Stimulated activated CD4-positive, alpha-beta T cell treated with anti-CD3 and anti-CD28 coated beads, Interleukin-1b, Interleukin-23, amount 100 ng/mL, for 4 hours (primary cell): ENCODE measurements at places on chromosomes 6 and 20.

GRCh38 chr6:53011979-53012378, 16.9 kb upstream of the GSTA4 start:
- no peak for DNase-seq

DNA sequence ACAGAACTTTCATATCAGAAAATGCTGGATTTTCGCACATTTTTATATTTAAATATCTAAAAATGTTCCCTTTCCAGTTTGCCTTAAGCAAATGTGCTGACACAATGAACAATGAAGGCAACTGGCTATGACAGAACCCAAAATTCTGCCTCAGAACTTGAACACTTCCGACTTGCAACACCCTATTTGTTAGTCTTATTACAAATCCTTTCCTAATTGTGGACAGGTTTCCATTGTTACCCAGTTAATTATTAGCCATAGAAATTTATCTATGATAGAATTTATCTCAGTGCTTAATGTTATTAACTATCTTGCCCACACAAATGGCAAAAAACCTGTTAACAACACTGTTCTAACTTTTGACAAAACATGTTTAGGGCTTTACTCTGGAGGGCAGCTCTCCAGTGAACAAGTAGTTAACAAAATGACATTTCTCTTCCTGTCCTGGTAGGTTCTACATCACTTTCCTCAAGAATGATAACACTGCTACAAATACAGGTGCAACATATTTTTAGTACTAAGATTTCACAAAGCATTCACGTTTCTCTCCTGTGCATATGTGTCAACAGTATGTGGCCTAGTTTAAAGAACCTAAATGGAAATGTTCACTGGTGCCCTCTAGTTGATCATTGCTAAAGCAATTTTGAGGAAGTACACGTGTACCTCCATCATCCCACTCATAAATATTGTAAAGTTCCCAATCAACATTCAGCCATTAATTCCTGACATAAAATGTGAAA, 58.4 kb downstream of the HIVEP2 start:
- no peak for DNase-seq

- DNase-seq, result no peak
Observed at GRCh38 chr6:20541382-20541781, 7.1 kb downstream of the CDKAL1 start.

GRCh38 chr6:146805546-146806325, 207.0 kb downstream of the ADGB start:
- no peak for DNase-seq

GRCh38 chr6:116763906-116764628, 1.5 kb downstream of the FAM162B start:
- no peak for DNase-seq

DNA sequence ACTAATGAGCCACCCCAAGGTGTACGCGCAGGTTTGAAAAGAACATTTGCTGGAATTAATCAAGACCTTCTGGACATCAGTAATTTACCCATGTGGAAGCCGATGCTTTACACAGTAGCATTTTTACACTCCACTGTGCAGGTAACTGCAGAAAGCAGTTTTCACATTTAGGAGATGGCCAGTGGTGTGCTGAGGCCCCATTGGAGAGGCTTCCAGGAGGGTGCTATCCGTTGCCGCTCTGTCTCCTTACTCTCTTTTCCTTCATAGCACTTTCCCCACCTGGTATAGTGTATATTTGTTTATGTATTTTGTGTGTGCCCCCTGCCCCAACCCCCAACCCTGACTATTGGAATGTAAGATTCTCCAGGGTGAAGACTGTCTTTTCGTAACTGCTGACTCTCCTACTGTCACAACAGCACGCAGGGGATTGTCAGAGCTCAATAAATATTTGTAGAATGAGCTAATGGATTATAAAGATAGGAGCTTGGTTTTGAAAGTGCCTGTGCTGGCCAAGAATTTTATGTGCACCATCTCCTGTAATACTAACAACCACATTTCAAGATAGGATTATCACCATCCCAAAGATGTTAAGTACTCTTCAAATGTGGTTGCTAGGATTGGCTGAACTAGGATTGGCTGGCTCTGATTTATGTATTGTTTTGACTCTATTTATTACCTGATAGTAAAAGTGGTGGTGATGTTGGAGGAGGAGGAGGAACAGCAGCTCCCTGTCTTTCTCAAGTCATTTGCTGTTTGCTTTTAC, 74.0 kb upstream of the GLP1R start:
- no peak for DNase-seq

DNA sequence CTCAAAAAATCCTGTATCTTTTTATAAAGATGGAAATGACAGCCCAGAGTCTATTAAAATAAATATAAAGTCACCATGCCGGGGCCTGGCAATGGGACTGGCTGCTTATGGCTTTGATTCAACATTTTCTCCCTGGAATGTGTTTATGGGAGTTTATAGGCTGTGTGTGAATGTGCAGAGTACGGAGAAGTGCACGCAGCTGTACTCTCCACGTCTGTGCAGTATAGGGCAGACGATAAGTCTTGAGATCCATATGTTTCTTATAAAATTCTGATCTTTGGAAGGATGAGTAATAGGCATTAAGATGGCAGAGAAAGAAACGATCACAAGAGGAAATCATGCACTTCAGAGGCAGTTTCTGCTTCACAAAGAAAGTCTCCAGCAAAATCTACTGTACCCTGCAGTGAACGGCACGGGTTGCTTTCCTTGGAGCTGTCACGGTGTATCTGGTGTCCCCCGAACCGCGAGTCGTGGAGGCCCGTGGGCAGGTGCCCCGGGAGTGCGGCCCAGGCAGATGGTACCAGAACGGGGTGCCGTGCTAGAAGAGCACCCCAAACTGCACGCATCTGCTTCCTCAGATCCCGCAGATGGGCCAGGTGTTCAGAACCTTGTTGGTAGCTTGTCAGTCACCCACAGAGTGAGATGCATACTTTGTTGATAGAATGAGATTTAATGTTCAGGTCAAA, 382.5 kb downstream of the TAF4 start:
- DNase-seq, result no peak
